IMR-90 (cell line): ENCODE measurements at places on chromosomes 5 and 9. TPM values are rescaled to one million over a fixed set of nuclear protein-coding genes. Genes with fewer than 3 reads are reported as not detected.

CSF2 gene
- total RNA-seq = not detected in 2 replicates

GRCh38 chr5:67170767-67171166 is 25.8 kb downstream of the CD180 start:
- H3K36me3 ChIP-seq = 0 out of 2 replicates have a peak, but pooled peaks cover under 1% of the 10 kb centered on the region
- H3K27me3 ChIP-seq = no peaks in the 10 kb centered on the region
- peaks cover 2% of the 10 kb centered on the region; the same call in 1 of the 2 replicates for H3K4me1 ChIP-seq
- no peak for DNase-seq

- H3K27ac ChIP-seq = no peak overlapping the region
- H3K27me3 ChIP-seq = peaks cover 1% of the 10 kb centered on the region; the same call in 1 of the 2 replicates
- no peak for DNase-seq
- peaks cover 2% of the 10 kb centered on the region; the same call in 1 of the 2 replicates for H3K4me1 ChIP-seq
Measured at GRCh38 chr9:134922932-134923240, 5.2 kb upstream of the FCN1 start.

DNA sequence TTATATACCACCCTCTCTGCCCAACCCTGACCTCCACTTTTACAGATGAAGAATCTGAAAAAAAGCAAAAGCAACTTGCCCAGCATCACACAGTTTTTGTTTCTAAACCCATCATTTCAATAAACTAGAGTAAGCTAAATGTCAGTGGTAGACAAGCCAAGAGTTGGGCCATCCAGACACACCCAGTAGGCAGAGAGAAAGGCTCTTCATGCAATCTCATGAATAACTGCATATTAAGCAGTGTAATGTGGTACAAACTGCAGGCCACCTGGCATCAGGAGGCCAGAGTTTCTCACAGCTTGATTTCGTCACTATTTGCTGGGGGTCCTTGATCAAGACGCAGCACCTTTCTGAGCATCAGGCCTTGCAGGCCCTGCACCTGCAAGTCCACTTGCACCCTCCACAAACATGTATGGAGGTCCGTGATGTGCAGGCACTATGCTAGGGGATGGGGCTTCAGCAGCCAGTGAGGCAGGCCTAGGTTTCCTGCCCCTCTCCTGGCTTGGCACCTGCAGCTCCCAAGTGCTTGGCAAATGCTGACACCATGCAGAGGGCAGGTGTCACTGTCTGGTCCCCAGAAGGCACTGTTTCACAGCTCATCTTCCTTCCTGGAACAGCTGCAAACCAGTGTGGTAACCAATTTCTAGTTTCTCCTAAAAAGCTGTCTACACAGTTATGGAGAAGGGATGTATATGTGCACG is 29.8 kb downstream of the ADAM19 start:
- peaks cover 55% of the 10 kb centered on the region for H3K4me1 ChIP-seq
- peaks cover 3% of the 10 kb centered on the region for H3K36me3 ChIP-seq
- no peak overlapping the region for H3K4me3 ChIP-seq
- peak overlapping the region; percentile 31; the same call in 1 of the 2 replicates for H3K27ac ChIP-seq

- H3K4me3 ChIP-seq = no peak overlapping the region
- DNase-seq = no peak
- no peak overlapping the region for H3K27ac ChIP-seq
- H3K36me3 ChIP-seq = no peaks in the 10 kb centered on the region
- H3K27me3 ChIP-seq = no peaks in the 10 kb centered on the region; the same call in 1 of the 2 replicates
- H3K4me1 ChIP-seq = no peaks in the 10 kb centered on the region
Measured at GRCh38 chr5:37984300-37984699, 144.5 kb upstream of the GDNF start.

DNA sequence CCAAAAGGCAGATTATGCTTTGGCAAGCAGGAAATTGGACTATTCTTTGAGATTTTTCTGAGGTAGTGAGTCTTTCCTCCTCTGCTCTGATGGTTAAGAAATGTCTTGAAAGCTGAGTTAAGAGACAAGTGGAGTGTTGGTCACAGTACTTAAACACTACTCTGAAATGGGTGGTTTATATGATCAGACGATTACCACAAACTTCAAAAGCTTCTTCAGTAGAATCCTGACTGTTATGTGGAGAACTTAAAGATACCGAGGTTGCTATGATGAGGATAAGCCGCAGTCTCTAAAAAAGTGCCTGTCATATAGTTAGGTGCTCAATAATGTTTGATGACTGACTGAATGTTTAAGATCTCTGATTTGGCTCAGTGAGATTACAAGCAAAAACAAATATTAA is 24.3 kb downstream of the GCNT4 start:
- no peaks in the 10 kb centered on the region for H3K27me3 ChIP-seq
- H3K36me3 ChIP-seq = no peaks in the 10 kb centered on the region; the same call in 1 of the 2 replicates
- no peak overlapping the region for H3K4me3 ChIP-seq
- no peaks in the 10 kb centered on the region; the same call in 1 of the 2 replicates for H3K4me1 ChIP-seq
- no peak for DNase-seq
- no peak overlapping the region for H3K27ac ChIP-seq

ERAP2 gene
- total RNA-seq = 18.3 and 21.3 TPM in 2 replicates

- H3K4me3 ChIP-seq = no peak overlapping the region
- H3K27ac ChIP-seq = peak overlapping the region; percentile 48; the same call in 1 of the 2 replicates
- DNase-seq = peak; percentile 7
- H3K27me3 ChIP-seq = no peaks in the 10 kb centered on the region
- H3K36me3 ChIP-seq = peaks cover 37% of the 10 kb centered on the region
Measured at GRCh38 chr9:132646726-132647125, 23.1 kb downstream of the DDX31 start.

DNA sequence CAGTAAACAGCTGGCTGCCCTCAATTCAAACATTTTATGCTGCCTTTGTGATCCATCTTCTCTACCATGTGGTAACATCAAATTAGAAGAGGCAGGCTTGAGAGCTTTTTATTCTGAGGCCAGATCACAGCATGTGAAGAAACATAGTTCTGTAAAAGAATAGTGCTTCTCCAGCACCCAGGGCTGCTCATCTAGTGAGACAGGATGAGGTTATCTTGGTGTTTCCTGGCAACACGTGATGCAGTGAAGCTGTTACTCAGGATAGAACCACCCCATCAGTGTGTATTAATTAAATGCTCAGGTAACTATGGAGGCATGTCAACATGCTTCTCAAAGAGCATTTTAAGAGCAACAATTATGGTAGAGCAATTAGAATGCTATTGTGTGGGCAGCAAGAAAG is 400.5 kb upstream of the ACO1 start:
- no peaks in the 10 kb centered on the region for H3K27me3 ChIP-seq
- H3K4me1 ChIP-seq = no peaks in the 10 kb centered on the region
- DNase-seq = no peak
- no peaks in the 10 kb centered on the region for H3K36me3 ChIP-seq
- no peak overlapping the region for H3K27ac ChIP-seq

DND1 gene
- under 0.01 TPM in 2 replicates for total RNA-seq

DNA sequence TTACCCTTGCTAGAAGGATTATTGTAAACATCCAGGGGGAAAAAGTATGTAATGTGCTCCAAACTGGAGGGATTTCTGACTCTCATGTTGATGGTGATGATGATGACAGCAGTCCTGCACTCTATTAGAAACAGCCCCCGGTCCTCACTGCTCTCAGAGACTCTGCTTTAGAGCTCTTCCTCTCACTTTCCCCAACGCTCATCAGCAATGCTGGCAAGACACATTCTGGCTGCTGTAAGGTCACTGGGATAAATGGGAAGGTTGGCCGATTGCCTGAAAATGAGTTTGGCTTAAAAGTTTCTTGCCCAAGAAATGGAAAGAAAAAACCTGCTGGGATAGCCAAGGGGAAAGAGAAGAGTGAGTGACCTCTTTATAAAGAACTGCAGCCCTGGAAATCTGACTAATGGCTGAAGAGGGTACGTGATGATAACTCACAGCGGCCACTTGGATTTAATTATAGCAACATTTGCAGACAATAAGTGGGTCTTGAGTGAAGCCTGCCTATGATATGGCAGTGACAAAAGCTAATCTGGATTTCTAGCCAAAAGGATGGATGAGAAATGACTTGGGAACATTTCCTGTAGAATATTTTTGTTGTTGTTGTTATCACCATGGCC is 235.8 kb downstream of the TMEM38B start:
- no peaks in the 10 kb centered on the region for H3K4me1 ChIP-seq
- no peaks in the 10 kb centered on the region for H3K27me3 ChIP-seq
- no peak overlapping the region for H3K4me3 ChIP-seq
- no peaks in the 10 kb centered on the region for H3K36me3 ChIP-seq

MYOT gene
- not detected in 2 replicates for total RNA-seq

GRCh38 chr5:167346461-167346860 is 945.0 kb upstream of the WWC1 start:
- no peaks in the 10 kb centered on the region for H3K27me3 ChIP-seq
- no peak overlapping the region for H3K4me3 ChIP-seq
- no peaks in the 10 kb centered on the region for H3K4me1 ChIP-seq
- no peaks in the 10 kb centered on the region for H3K36me3 ChIP-seq

- H3K27me3 ChIP-seq = peaks cover 43% of the 10 kb centered on the region
- DNase-seq = peak; percentile 25
- H3K4me1 ChIP-seq = no peaks in the 10 kb centered on the region; the same call in 1 of the 2 replicates
- H3K36me3 ChIP-seq = no peaks in the 10 kb centered on the region
- H3K4me3 ChIP-seq = no peak overlapping the region
Measured at GRCh38 chr9:126719618-126720031, 85.2 kb upstream of the ZBTB43 start.

DNA sequence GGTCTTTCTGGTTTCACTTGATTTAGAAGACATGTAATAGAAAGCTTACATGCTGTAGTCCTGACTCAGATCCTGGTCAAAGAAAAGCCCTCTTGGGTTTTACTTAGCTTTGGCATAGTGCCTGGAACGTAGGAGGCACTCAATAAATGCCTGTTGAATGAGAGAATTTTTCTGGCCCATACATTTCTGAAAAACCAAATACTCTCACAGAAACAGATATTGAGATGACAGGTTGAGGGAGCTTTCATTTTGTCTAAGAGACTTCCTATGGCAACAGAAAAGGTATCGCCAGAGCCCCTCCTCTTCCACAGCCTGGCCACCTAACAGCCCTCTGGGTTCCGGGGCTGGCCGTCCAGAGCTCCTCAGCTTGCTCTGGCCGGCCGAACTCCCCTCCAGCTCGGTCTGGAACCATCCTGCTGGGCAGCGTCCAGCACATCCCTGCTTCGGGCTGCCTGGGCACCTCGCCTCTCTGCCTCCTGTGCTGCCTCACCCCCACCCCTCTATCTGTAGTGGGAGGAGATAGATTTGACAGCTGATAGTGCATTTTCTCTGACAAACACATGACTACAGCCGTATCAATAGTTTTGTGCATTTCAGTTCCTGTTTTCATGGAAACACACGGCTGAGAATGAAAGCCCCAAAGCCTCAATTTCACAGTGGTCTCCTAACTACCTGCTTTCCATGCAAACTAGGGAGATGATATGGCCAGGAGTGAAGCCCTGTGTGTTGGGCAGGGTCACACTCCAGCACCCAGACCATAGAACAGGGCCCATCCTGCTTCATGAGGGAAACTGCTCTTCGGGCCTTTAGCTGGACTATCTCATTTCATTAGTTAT is 1.1 kb downstream of the IL4 start:
- peak overlapping the region; percentile 73 for H3K27ac ChIP-seq
- H3K4me3 ChIP-seq = no peak overlapping the region
- peaks cover 18% of the 10 kb centered on the region for H3K4me1 ChIP-seq
- H3K27me3 ChIP-seq = no peaks in the 10 kb centered on the region
- H3K36me3 ChIP-seq = no peaks in the 10 kb centered on the region

ABCA1 gene
- total RNA-seq = 43.6 and 52.2 TPM in 2 replicates

DNA sequence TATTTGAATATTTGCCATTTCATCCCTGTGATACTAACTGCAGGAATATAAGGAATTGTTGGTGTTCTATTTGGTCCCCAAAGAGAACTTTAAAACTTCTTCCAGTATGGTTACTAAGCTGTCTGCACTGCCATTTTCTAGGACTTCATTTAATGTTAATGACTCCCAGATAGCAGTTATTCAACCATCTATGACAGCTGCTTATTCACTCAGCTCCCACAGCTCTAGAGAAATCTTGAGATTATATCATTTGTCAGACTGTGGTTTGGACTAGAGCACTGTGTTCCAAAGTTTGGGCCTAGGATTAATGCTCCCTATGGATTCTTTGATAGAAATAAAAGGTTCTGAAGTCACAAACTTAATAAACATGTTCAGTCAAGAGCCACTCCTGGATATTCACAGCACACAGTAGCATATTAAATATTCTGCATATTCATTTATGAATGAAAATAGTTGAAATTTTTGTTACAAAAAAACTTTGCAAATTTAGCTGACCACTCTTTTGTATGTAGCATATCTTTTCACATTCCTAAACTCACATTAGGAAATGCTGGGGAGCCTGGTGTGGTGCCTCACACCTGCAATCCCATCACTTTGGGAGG is 173.7 kb downstream of the NFIB start:
- H3K4me1 ChIP-seq = no peaks in the 10 kb centered on the region
- no peak for DNase-seq

GRCh38 chr5:107919969-107920368 is 249.2 kb upstream of the EFNA5 start:
- H3K27ac ChIP-seq = no peak overlapping the region
- peaks cover 3% of the 10 kb centered on the region for H3K4me1 ChIP-seq
- no peaks in the 10 kb centered on the region for H3K27me3 ChIP-seq
- no peaks in the 10 kb centered on the region for H3K36me3 ChIP-seq
- no peak for DNase-seq

DNA sequence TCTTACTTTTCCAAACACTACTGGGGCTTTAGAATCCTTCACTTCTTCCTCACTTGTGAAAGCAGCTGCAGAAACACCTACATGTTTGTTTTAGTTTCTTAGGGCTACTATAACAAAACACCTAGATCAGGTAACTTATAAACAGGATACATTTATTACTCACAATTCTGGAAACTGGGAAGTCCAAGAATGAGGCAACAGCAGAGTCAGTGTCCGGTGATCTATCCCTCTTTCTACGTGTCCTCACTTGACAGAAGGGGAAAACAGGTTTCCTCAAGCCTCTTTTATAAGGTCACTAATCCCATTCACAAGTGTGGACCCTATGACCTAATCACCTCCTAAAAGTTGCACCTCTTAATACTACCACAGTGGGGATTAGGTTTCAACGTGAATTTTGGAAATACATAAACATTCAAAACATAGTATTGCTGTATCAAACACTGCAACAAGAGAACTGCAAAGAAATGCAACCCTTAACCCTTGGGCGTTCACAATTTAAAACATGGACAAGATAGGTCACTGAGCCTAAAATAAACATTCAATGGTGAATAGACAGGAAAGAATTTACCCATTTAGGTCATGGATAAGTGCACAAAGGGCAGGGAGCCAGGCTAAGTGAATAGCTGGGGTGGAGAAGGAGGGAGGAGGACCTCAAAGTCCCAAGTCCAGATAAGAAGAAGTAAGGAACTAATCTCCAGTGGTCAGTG is 104.3 kb downstream of the PIK3R1 start:
- no peaks in the 10 kb centered on the region for H3K27me3 ChIP-seq
- H3K36me3 ChIP-seq = no peaks in the 10 kb centered on the region
- H3K4me1 ChIP-seq = peaks cover 5% of the 10 kb centered on the region; the same call in 1 of the 2 replicates
- no peak for DNase-seq
- no peak overlapping the region for H3K4me3 ChIP-seq
